ENCODE measurements at places on chromosomes 13 and 19. TPM values are rescaled to one million over a fixed set of nuclear protein-coding genes. Genes with fewer than 3 reads are reported as not detected.

GRCh38 chr13:46197299-46198048 is 14.3 kb upstream of the LRRC63 start:
- no peak overlapping the region for H3K27ac ChIP-seq
- no peaks in the 10 kb centered on the region for H3K4me1 ChIP-seq
- no peak overlapping the region for H3K4me3 ChIP-seq
- no peaks in the 10 kb centered on the region for H3K27me3 ChIP-seq
- no peak for DNase-seq

- peaks cover 40% of the 10 kb centered on the region for H3K4me1 ChIP-seq
- no peak overlapping the region for H3K4me3 ChIP-seq
- no peaks in the 10 kb centered on the region for H3K36me3 ChIP-seq
- DNase-seq = no peak
These were observed 2.9 kb downstream of the ANKRD27 start for GRCh38 chr19:32671883-32672593.

DNA sequence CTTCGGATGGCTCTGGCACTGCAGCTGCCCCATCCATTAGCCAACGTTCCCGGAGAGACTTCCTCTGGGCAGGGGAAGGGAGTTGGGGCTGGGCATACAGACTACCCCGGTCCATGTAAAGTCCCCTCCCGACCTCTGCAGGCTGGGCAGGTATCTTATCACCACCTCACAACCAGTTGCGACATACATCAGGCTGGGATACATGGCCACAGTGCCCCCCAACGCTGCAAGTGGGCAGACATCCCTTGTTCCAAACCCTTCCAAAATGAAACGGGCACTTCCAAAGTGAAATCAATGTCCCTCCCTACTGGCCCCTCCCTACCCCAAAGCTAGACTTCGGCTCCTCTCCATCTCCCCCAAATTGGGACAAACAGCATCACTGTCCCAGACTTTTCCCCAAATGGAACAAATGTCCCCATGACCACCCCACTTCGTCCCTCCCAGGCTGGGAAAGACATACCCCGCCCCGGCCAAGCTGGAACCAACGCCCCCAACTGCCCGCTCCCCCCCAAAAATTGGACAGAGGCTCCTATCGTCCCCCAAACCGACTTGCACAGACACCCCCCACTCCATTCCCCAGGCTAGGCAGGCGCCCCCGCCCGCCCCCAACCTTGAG is 5.0 kb downstream of the PALM3 start:
- peaks cover 12% of the 10 kb centered on the region for H3K4me1 ChIP-seq
- H3K27ac ChIP-seq = peak overlapping the region; percentile 37
- H3K4me3 ChIP-seq = peak overlapping the region; percentile 54
- no peak for DNase-seq
- no peaks in the 10 kb centered on the region for H3K36me3 ChIP-seq
- H3K27me3 ChIP-seq = no peaks in the 10 kb centered on the region

GRCh38 chr19:7372810-7373209 is 24.1 kb downstream of the ARHGEF18 start:
- no peaks in the 10 kb centered on the region for H3K36me3 ChIP-seq
- no peak overlapping the region for H3K27ac ChIP-seq
- H3K4me1 ChIP-seq = no peaks in the 10 kb centered on the region
- no peak overlapping the region for H3K4me3 ChIP-seq
- no peak for DNase-seq
- H3K27me3 ChIP-seq = peaks cover 3% of the 10 kb centered on the region

DNA sequence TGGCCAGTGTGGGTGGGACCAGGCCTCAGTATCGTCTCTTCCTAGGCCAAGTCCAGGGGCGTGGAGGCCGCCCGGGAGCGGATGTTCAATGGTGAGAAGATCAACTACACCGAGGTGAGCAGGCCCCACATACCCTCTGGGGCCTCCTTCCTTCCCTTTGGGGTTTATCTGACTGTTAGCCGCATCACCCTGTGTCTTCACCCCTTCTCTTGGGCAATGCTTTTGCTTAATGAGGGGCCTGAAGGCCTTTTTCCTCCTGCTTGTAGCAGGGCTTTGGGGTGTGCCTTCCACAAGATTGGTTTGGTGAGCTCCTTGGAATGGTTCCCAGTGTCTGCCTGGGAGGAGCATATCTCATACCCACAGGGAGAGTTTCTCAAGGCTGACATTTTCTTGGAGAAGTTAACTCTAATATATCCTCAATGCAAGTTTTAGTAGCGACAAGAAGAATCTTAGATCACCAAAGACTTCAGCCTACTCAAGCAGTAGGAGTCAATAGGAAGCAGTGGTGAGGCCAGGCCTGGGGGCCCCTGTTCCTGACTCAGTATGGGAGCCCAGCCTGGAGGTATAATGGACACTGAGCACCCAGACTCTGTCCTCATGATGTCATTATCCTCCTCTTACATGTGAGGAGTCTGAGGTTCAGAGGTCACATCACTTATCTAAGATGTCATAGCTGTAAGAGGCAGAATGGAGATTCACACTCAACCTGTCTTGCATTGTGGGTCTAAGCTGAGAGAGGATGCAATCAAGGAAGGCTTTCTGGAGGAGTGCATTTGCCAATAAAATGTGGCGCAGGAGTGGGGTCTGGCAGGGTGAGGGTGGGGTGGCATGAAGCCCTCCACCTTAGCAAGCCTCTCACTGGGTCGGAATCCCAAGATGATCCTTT is 2.0 kb downstream of the GPI start:
- peak overlapping the region; percentile 100 for H3K4me3 ChIP-seq
- H3K27me3 ChIP-seq = no peaks in the 10 kb centered on the region
- H3K36me3 ChIP-seq = peaks cover 48% of the 10 kb centered on the region
- H3K27ac ChIP-seq = peak overlapping the region; percentile 83
- DNase-seq = no peak

- no peaks in the 10 kb centered on the region for H3K4me1 ChIP-seq
- H3K27ac ChIP-seq = no peak overlapping the region
- H3K36me3 ChIP-seq = no peaks in the 10 kb centered on the region
- DNase-seq = no peak
- H3K4me3 ChIP-seq = no peak overlapping the region
These were observed 145.8 kb downstream of the KCNRG start for GRCh38 chr13:50161052-50161451.

SHISA7 gene
- 0.21 TPM for total RNA-seq

DNA sequence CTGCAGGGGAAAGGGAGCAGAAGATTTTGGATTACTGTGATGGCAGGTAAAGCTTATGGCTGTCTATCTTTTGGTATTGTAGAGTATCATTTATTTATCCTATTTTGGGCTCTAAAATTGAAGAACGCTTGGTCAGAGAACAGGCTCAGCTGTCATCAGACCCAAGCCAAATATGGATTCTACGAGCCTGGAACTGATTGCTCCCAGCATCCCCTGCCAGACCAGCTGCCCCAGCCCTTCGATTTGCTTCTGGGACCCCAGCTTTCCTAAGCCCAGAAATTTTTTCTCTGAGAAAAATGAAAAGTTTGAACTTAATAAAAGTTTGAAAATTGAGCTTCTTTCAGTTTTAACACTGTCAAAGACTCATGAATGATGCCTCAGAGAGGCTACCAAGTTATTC is 472.8 kb downstream of the DACH1 start:
- no peak overlapping the region for H3K27ac ChIP-seq
- no peak overlapping the region for H3K4me3 ChIP-seq
- no peaks in the 10 kb centered on the region for H3K27me3 ChIP-seq

CEACAM20 gene
- 0.15 TPM for total RNA-seq

ITPKC gene
- total RNA-seq = 7.2 TPM

DNA sequence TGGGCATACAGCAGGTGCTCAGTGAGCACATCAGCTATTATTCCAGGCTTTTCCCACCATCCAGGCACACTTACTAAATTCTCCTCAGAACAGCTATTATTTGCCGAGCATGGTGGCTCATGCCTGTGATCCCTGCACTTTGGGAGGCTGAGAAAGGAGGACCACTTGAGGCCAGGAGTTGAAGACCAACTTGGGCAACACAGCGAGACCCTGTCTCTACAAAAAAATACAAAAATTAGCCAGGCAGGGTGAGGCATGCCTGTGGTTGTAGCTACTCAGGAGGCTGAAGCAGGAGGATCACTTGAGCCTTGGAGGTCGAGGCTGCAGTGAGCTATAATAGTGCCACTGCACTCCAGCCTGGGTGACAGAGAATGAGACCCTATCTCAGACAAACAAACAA is 35.4 kb downstream of the PTPRS start:
- DNase-seq = no peak
- H3K27me3 ChIP-seq = no peaks in the 10 kb centered on the region
- no peak overlapping the region for H3K4me3 ChIP-seq

DNA sequence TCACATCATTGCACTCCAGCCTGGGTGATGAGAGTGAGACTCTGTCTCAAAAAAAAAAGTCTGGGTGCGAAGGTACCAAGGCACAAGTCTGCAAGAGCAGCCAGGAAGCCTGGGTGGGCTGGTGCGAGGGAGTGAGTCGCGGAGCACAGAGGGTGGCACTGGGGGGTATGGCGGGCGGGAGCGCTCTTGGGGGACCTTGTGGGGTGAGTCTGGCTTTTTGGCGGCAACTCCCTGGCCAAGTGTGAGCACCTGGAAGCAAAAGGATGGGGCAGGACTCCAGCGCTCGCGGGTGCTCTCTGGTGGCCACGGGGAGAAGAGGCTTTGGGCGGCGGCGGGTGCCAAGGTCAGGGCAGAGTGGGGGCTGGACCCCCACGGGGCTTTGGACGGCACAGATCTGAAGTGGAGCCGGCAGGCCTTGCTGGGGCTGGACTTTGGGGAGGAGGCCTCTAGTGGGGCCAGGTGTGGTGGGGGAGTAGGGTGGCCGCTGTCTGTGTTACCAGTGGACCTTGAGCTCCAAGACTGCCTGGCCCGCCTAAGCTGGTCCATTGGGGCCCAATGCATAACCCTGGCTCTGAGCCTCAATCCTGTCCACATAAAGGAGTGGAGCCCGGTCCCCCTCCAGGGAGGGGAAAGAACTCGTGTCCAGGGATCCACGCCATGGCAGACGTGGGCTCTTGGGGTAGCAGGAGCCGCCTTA is 1.6 kb downstream of the P2RY11 start:
- DNase-seq = peak; percentile 71
- no peak overlapping the region for H3K4me3 ChIP-seq
- peaks cover 9% of the 10 kb centered on the region for H3K4me1 ChIP-seq
- no peaks in the 10 kb centered on the region for H3K27me3 ChIP-seq
- peak overlapping the region; percentile 46 for H3K27ac ChIP-seq

TRPC4 gene
- total RNA-seq = 25.3 TPM

TFDP1 gene
- 153 TPM for total RNA-seq

DNA sequence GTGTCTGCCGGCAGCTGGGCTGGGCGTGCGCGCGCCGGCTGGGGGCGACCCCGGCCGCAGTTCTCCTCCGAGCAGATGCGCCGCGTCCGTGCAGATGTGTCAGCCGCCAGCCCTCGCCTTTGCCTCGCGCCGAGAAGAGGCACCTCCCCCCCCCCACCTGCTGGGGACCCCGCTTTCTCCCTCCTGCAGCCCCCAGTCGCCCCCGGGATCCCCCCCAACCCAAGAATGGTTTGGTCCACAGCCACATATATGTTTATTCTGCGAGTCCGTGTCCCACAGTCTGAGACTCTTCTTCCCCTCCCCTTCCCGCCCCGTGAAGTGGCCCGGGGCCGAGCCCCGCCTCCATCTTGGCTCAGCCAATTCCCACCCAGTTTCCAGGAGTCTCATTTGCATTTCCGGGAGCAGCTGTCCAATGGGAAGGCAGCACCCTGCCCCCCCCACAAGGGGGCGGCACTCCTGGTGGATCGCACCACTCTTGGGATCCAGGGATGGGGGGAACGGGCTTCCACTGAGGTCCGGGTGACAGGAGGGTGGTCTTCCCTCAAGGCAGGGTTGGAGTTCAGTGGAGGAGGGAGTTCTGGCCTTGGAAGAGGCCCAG is 8.6 kb downstream of the ISOC2 start:
- peaks cover 12% of the 10 kb centered on the region for H3K4me1 ChIP-seq
- peak overlapping the region; percentile 46 for H3K4me3 ChIP-seq
- peaks cover 22% of the 10 kb centered on the region for H3K27me3 ChIP-seq
- no peaks in the 10 kb centered on the region for H3K36me3 ChIP-seq
- DNase-seq = peak; percentile 97

- no peaks in the 10 kb centered on the region for H3K27me3 ChIP-seq
- H3K4me1 ChIP-seq = peaks cover 8% of the 10 kb centered on the region
- no peak overlapping the region for H3K27ac ChIP-seq
- H3K36me3 ChIP-seq = no peaks in the 10 kb centered on the region
- DNase-seq = no peak
These were observed 4.4 kb upstream of the NOP53 start for GRCh38 chr19:47740866-47741519.

GRCh38 chr13:34750078-34750931 is 191.8 kb upstream of the NBEA start:
- no peak for DNase-seq
- no peak overlapping the region for H3K27ac ChIP-seq
- no peak overlapping the region for H3K4me3 ChIP-seq
- H3K4me1 ChIP-seq = no peaks in the 10 kb centered on the region
- H3K36me3 ChIP-seq = no peaks in the 10 kb centered on the region
- no peaks in the 10 kb centered on the region for H3K27me3 ChIP-seq

ZNF626 gene
- 2.2 TPM for total RNA-seq

DLEU7 gene
- total RNA-seq = not detected

- no peak overlapping the region for H3K27ac ChIP-seq
- no peaks in the 10 kb centered on the region for H3K36me3 ChIP-seq
- H3K27me3 ChIP-seq = no peaks in the 10 kb centered on the region
- H3K4me3 ChIP-seq = no peak overlapping the region
- H3K4me1 ChIP-seq = no peaks in the 10 kb centered on the region
These were observed 65.7 kb downstream of the PAN3 start for GRCh38 chr13:28204043-28204442.

KCNJ14 gene
- 6.5 TPM for total RNA-seq

IGFL3 gene
- total RNA-seq = not detected

RPL21 gene
- 906 TPM for total RNA-seq

DNA sequence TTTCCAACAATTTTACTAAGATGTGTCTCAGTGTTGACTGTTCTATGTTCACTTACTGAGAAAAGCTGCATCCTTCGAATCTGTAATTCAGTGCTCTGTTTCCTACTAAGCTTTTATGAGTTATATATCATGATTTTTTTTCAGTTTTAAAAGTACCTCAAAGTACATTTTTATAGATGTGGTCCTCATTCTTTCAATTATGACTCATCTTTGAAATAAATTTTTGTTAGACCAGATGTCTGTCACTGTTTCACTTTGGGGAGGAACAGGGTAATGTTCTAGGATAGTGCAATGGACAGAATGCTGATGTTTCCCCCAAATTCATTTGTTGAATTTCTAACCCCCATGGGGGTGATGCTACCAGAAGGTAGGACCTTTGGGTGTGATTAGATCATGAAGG is 74.8 kb downstream of the NALCN start:
- peaks cover 4% of the 10 kb centered on the region for H3K27me3 ChIP-seq
- no peak overlapping the region for H3K27ac ChIP-seq
- DNase-seq = no peak
- no peak overlapping the region for H3K4me3 ChIP-seq
- H3K36me3 ChIP-seq = no peaks in the 10 kb centered on the region

AMER2 gene
- total RNA-seq = 49.7 TPM

GRCh38 chr19:55544776-55545439 is 435 bp downstream of the SBK3 start:
- no peak overlapping the region for H3K27ac ChIP-seq
- DNase-seq = no peak
- no peaks in the 10 kb centered on the region for H3K27me3 ChIP-seq
- no peaks in the 10 kb centered on the region for H3K4me1 ChIP-seq
- H3K36me3 ChIP-seq = no peaks in the 10 kb centered on the region
- H3K4me3 ChIP-seq = no peak overlapping the region

GRCh38 chr19:309206-309565 is 18.0 kb upstream of the PLPP2 start:
- no peaks in the 10 kb centered on the region for H3K27me3 ChIP-seq
- no peaks in the 10 kb centered on the region for H3K4me1 ChIP-seq
- DNase-seq = no peak
- no peak overlapping the region for H3K4me3 ChIP-seq
- H3K36me3 ChIP-seq = peaks cover 40% of the 10 kb centered on the region

MPND gene
- total RNA-seq = 26.3 TPM

MBD3L3 gene
- 9.0 TPM for total RNA-seq

- no peak overlapping the region for H3K27ac ChIP-seq
- H3K4me1 ChIP-seq = no peaks in the 10 kb centered on the region
- H3K27me3 ChIP-seq = no peaks in the 10 kb centered on the region
- H3K36me3 ChIP-seq = no peaks in the 10 kb centered on the region
- H3K4me3 ChIP-seq = no peak overlapping the region
These were observed 108.2 kb upstream of the WASF3 start for GRCh38 chr13:26449063-26449848.

All from A673 (cell line).